ENCODE measurements at places on chromosomes 16 and 17.

GRCh38 chr16:83996481-83997252 is 28.6 kb downstream of the NECAB2 start:
- H3K27ac ChIP-seq = no peak overlapping the region
- no peaks in the 10 kb centered on the region for H3K27me3 ChIP-seq
- DNase-seq = no peak

DNA sequence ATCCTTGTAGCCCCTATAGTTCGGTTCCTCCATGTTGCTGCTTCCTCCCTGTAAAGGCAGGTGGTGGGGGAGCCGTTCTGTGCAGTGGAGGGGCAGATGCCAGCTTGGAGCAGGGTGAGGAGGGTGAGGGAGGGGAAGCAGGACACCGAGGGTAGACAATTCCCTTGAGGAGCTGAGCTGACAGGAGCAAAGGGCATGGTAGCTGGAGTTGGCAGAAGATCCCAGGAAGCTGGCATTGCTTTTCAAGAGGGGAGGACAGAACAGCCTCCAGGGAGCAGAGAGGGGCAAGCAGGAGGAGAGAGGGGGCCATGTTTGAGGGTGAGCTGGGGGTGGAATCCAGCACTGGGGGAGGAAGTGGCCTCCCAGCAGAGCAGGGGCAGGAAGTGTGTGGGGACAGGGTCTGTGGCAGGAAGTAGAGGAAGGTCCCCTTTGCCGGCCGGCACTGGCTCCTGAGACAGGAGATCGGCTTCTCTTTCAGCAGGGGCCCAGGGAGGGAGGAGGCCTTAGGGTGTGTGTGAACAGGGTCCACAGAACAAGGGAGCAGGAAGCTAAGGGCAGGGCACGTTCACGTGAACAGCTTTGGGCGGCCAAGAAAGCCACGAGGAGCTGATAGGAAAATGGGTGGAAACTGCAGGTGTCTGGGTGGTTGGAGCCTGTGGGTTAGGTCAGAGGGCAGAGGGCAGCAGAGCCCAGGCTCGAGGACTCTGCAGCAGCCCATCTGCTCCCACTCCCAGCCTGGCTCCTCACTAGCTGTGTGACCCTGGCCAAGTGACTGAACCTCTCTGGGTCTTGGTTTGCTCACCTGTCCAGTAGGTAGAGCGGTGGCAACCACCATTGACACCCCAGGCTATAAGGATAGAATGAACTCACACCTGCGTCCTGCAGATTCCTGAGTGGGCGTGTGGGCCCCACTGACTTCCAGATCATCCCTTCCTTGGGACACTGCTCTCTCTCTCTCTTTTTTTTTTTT is 17.5 kb upstream of the SPNS2 start:
- no peak for DNase-seq
- H3K27me3 ChIP-seq = no peaks in the 10 kb centered on the region
- no peak overlapping the region for H3K4me3 ChIP-seq
- H3K36me3 ChIP-seq = no peaks in the 10 kb centered on the region
- no peak overlapping the region for H3K27ac ChIP-seq
- H3K4me1 ChIP-seq = peaks cover 58% of the 10 kb centered on the region

- no peaks in the 10 kb centered on the region for H3K4me1 ChIP-seq
- H3K36me3 ChIP-seq = no peaks in the 10 kb centered on the region
- no peaks in the 10 kb centered on the region for H3K27me3 ChIP-seq
- DNase-seq = no peak
- H3K4me3 ChIP-seq = no peak overlapping the region
- H3K27ac ChIP-seq = no peak overlapping the region
These were observed 20.7 kb downstream of the CD7 start for GRCh38 chr17:82296511-82297279.

- H3K4me1 ChIP-seq = no peaks in the 10 kb centered on the region
- no peaks in the 10 kb centered on the region for H3K36me3 ChIP-seq
- DNase-seq = no peak
- H3K27ac ChIP-seq = no peak overlapping the region
- H3K4me3 ChIP-seq = no peak overlapping the region
- H3K27me3 ChIP-seq = no peaks in the 10 kb centered on the region
These were observed 242.7 kb downstream of the KATNIP start for GRCh38 chr16:27792486-27793248.

- H3K27ac ChIP-seq = no peak overlapping the region
- DNase-seq = no peak
- H3K4me3 ChIP-seq = no peak overlapping the region
- H3K36me3 ChIP-seq = no peaks in the 10 kb centered on the region
These were observed 5.8 kb upstream of the CBX4 start for GRCh38 chr17:79844869-79845600.

DNA sequence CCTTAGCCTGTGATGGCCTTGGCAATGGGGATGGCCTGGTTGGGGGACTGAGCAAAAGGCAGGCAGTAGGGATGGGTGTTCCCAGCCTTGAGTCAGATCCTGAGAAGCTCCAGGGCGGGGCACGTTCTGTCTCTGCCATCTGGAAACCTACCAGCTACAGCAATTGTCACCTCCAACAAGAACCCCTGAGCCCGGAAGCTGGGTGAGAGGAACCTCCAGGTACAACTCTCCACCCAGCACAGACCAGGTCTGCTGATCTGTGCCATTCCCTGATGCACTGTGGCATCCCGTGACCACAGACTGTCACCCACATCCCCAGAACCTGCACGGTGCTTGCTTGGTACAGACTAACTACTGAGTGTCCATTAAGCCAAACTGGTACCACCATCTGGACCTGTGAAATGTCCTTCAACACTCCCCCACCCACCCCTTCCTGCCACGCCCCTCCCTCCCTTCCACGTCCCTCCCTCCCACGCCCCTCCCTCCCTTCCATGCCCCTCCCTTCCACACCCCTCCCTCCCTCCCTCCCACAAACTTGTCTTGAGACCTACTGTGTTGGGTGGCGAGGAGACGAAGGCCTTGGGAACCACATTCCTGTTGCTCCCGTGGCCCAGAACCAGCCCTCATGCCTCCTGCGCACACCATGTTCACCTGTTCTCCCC is 16.6 kb downstream of the MYO15B start:
- no peaks in the 10 kb centered on the region for H3K36me3 ChIP-seq
- H3K27ac ChIP-seq = no peak overlapping the region
- H3K4me3 ChIP-seq = no peak overlapping the region
- no peaks in the 10 kb centered on the region for H3K4me1 ChIP-seq

DNA sequence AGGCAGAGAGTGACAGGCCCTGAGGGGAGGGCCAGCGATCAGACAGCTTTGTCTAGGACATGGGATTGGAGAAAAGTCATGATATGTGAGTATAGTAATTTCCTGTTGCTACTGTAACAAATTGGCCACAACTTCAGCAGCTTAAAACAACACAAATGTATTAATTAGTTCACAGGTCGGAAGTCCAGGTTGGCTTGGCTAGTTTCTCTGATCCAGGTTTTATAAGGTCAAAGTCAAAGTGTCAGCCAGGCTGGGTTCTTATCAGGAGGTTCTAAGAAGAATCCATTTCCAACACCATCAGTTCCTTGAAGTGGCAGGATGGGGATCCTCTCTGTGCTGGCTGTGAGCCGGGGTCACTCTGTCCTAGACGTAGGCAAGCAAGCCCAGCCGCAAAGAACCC is 76.2 kb upstream of the SEC14L1 start:
- no peak overlapping the region for H3K4me3 ChIP-seq
- H3K27me3 ChIP-seq = no peaks in the 10 kb centered on the region
- H3K27ac ChIP-seq = no peak overlapping the region
- no peaks in the 10 kb centered on the region for H3K4me1 ChIP-seq
- H3K36me3 ChIP-seq = no peaks in the 10 kb centered on the region

DNA sequence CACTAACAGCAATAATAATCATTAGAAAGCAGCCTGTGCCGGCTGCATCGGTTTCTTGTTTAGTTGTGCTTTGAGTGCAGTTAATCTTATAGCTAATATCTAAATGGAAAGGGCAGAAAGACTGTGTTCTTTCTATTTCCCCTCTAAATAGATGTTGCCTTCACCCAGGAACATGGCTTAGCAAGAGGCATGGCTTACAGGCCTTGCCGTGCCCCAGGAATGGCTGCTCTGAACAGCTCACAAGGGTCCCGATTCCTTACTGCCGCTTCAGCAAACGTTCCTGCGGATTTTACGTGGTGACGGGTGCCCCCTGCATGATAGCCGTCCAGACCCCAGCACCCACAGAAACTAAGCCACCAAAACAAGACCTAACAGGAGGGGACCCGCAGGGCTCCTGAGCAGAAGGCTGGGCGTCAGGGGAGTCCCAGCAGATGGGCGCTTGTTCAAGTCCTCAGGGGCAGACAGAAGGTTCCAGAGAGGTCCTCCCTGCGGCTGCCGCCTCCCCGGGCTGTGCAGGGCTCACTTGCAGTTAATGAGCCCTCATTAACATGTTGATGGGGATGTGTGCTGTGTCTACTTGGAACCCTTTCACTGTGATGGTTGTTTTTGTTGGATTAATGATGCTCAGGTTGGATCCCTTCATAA is 52.5 kb upstream of the ENPP7 start:
- no peak for DNase-seq
- no peak overlapping the region for H3K27ac ChIP-seq
- H3K27me3 ChIP-seq = no peaks in the 10 kb centered on the region
- no peak overlapping the region for H3K4me3 ChIP-seq

GRCh38 chr16:86751076-86752030 is 173.0 kb downstream of the FOXL1 start:
- no peaks in the 10 kb centered on the region for H3K36me3 ChIP-seq
- H3K4me1 ChIP-seq = peaks cover 2% of the 10 kb centered on the region
- H3K27me3 ChIP-seq = no peaks in the 10 kb centered on the region
- no peak overlapping the region for H3K4me3 ChIP-seq
- H3K27ac ChIP-seq = no peak overlapping the region

DNA sequence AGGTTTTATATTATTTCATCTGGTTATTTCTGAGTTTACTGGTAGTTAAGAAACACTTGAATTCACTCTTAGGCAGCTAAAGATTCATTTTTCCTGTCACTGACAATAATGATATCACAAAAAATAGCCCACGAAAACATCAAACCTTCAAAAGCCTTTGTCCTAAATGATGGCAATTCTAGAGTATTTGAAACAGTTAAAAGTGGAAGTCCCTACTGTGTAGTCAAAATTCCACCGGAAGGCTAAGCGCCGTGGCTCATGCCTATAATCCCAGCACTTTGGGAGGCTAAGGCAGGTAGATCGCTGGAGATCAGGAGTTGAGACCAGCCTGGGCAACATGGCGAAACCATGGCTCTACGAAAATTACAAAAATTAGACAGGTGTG is 103.5 kb downstream of the HIC1 start:
- DNase-seq = no peak
- H3K27me3 ChIP-seq = no peaks in the 10 kb centered on the region
- no peak overlapping the region for H3K27ac ChIP-seq
- peaks cover 5% of the 10 kb centered on the region for H3K36me3 ChIP-seq

DNA sequence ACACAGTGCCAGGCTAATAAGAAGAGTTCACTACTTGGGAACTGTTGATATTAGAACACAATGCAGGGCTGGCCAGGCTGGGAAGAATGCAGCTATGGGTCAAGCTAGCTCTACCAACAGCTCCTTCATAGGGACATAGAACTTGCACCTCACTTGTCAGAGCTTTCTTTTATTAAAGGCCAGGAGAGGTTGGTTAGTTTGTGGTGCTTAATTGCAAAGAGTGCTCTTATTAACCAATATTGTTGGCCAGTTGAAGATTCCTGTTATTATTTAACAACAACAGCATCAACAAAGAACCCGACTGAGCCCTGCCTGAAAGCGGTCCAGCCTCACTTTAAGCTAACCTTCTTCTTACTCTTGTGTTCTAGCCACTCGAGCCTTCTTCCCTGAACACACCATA is 43.4 kb upstream of the ANKFN1 start:
- no peak overlapping the region for H3K4me3 ChIP-seq
- H3K4me1 ChIP-seq = no peaks in the 10 kb centered on the region
- H3K27ac ChIP-seq = no peak overlapping the region
- H3K36me3 ChIP-seq = no peaks in the 10 kb centered on the region
- DNase-seq = no peak

GRCh38 chr17:10837921-10838320 is at the start of gene PIRT:
Gene PIRT (minus strand): TSS chr17:10838087. CDS start chr17:10825645, 12,442 bp downstream.
- no peaks in the 10 kb centered on the region for H3K36me3 ChIP-seq
- no peaks in the 10 kb centered on the region for H3K4me1 ChIP-seq
- DNase-seq = no peak

GRCh38 chr17:27460196-27460725 is 4.0 kb downstream of the KSR1 start:
- peaks cover 4% of the 10 kb centered on the region for H3K36me3 ChIP-seq
- no peaks in the 10 kb centered on the region for H3K27me3 ChIP-seq
- H3K27ac ChIP-seq = no peak overlapping the region
- DNase-seq = no peak
- H3K4me1 ChIP-seq = peaks cover 31% of the 10 kb centered on the region

- DNase-seq = no peak
- H3K27ac ChIP-seq = no peak overlapping the region
- H3K4me1 ChIP-seq = peaks cover 26% of the 10 kb centered on the region
- peaks cover 9% of the 10 kb centered on the region for H3K27me3 ChIP-seq
- no peaks in the 10 kb centered on the region for H3K36me3 ChIP-seq
- peak overlapping the region; percentile 54 for H3K4me3 ChIP-seq
These were observed 923 bp downstream of the ANKRD13B start for GRCh38 chr17:29593591-29594518.

- H3K4me3 ChIP-seq = no peak overlapping the region
- DNase-seq = peak; percentile 19
- no peaks in the 10 kb centered on the region for H3K27me3 ChIP-seq
- H3K27ac ChIP-seq = no peak overlapping the region
These were observed 6.1 kb downstream of the NOD2 start for GRCh38 chr16:50699326-50700159.

GRCh38 chr16:67112591-67113399 is 3.1 kb downstream of the PHAF1 start:
- H3K36me3 ChIP-seq = no peaks in the 10 kb centered on the region
- DNase-seq = peak; percentile 70
- H3K27ac ChIP-seq = no peak overlapping the region
- no peak overlapping the region for H3K4me3 ChIP-seq
- peaks cover 7% of the 10 kb centered on the region for H3K4me1 ChIP-seq

- H3K36me3 ChIP-seq = no peaks in the 10 kb centered on the region
- no peaks in the 10 kb centered on the region for H3K27me3 ChIP-seq
- no peak overlapping the region for H3K27ac ChIP-seq
- DNase-seq = no peak
- H3K4me3 ChIP-seq = no peak overlapping the region
These were observed 8.1 kb downstream of the TMEM235 start for GRCh38 chr17:78239489-78239931.

DNA sequence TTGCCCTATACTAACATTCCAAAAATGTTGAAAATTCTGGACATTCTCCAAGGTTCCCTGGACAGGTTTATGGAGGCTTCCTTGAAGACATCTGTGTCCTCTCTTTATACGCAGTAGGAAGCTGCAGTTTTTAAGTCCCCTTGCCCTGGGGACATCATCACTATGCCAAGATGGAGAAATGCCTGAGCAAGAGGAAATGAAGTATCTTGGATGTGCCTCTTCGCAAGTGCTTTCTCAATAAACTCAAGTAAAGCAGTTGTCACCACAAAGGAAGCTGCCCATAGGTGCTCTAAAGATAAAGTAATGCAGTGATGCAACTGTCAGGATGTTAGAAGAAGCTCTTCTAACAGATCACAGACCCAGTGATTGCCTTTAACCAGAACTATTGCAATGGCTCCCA is 71.0 kb downstream of the CDYL2 start:
- no peaks in the 10 kb centered on the region for H3K4me1 ChIP-seq
- H3K27me3 ChIP-seq = no peaks in the 10 kb centered on the region
- peak; percentile 64 for DNase-seq
- no peak overlapping the region for H3K27ac ChIP-seq

GRCh38 chr16:88289968-88290401 is 92.8 kb upstream of the ZNF469 start:
- H3K27ac ChIP-seq = no peak overlapping the region
- DNase-seq = no peak
- no peaks in the 10 kb centered on the region for H3K27me3 ChIP-seq
